ENCODE measurements at places on chromosomes 3 and 15.

- no peak for DNase-seq
Measured at GRCh38 chr15:38408576-38408975, 45.4 kb upstream of the FAM98B start.

DNA sequence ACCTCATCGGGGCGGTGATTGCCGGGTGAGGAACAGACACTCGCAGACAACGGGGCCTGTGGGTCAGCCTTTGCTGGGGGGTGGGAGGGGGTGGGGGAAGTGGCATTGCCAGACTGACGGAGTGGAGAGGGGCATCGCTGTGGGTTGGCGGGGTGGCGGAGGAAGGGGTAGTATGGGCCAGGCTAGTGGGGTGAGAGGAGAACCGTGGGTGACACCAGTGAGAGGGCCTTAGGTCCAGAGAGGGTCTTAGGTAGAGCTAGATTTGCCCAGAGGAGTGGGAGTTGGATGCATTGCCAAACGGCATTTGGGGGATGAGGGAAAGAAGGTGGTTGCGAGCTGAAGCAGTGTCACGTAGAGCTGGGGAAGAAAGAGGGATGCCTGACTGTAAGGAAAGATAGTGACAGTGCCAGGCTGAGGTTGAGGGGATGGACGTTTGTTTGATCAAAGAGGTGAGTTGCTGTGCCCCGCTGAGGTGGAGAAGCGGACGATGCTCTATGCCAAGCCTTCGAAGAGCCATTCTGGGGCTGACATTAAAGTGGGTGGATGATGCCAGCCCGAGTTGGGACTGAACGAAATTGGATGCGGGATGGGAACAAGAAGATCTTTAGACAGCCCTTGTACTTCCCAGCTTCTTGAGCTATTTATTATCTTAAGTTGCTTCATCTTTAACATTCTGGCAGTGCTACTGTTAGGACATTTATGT, 572 bp downstream of the DNAJB11 start:
- DNase-seq = no peak

DNA sequence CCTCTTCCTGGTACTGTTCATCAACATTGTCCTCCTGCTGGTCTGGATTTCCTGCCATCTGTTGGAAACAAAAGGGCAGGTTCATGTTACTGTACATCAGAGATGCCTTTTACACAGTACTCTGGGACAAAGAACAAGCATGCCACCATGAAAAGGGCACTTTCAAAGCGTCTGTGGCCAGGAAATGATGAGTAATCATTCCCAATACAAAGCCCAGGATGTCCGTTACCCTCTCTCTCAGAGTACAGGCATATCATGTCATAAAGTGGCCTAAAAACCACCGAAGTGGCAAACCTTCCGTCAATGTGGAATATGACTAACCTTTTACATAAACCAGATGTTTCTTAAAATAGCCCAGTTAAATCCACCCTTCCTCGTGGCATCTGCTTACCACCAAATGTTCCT, 71.2 kb downstream of the GOLIM4 start:
- DNase-seq = no peak

GRCh38 chr3:71859123-71859519, 74.2 kb upstream of the PROK2 start:
- no peak for DNase-seq

GRCh38 chr3:23324745-23325144, 121.6 kb downstream of the UBE2E2 start:
- DNase-seq = no peak

GRCh38 chr15:75817138-75817935, 25.9 kb upstream of the UBE2Q2 start:
- no peak for DNase-seq

Measured in stimulated activated CD8-positive, alpha-beta memory T cell treated with anti-CD3 and anti-CD28 coated beads, Interleukin-7, amount 100 ng/mL, for 1 hour (primary cell).